ENCODE measurements at places on chromosomes 1 and 21. TPM values are rescaled to one million over a fixed set of nuclear protein-coding genes. Genes with fewer than 3 reads are reported as not detected.

DNA sequence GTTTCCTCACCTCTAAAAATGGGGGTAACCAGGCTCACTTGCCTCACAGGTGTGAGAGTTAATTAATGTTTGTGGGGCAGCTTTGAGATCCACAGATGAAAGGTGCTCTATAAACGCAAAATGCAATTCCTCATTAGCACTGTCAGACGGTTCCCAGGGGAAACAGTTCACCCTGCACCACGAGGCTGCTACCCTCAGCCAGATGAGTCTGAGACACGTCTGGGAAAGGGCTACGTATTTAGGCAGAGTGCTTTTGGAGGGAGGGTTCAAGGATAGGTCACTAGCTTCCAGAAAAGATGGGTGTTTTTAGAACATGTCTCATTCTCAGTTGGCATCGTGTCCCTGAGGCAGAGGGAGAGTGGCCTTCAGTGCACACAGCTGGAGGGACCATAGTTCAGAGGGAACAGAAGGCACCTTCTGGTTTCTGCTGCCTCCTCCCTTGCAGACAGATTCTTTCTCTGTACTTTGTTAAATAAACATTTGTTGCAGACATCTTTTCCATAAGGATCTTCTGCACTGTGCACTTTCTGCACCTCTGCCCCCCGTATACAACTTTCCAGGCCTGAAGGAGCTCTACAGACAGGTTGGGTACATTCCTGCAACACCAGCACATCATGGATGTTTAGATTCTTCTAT is 139.9 kb downstream of the CLIC6 start:
- no peak for DNase-seq

DNA sequence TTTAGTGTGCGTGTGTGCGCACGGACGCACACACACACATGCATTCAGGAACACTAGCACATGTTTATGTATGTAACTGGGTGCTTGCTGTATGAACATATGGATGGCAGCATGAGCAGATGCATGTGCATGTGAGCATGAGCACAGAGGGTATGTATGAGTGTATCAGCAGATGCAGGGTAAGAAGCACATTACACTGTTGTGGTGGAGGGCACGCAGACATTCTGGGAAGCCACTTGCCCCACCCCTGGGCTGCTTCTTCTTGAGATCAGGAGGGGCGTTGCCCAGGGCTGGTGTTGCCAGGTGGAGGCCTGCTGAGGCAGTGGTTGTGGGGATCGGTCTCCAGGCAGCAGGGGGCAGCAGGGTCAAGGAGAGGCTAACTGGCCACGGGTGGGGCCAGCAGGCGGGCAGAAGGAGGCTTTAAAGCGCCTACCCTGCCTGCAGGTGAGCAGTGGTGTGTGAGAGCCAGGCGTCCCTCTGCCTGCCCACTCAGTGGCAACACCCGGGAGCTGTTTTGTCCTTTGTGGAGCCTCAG is 3.9 kb upstream of the P3R3URF start:
- DNase-seq: no peak

DNA sequence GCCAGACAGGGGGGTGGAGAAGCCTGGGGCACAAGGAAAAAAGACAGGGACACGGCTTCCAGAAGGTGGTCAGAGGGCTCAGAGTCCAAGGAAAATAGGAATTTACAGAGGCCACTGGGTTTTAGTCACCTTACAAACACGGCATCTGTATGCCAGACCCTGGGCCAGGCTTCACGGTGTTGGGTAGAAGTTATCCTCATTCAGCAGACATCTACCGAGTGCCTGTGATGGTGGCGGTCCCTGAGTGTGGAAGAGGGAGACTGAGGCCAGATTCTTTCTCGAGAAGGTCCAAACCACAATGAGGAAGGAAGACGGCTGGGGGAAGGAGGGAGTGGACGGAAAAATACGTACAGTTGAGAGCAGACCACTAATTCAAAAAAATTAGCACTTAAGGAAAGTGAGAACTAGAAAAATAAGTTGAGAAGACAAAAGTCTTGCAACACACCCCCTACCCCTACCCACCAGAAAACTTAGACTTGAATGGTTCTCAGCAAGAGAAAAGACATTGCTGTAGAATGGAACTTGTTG is 864 bp upstream of the BTG2 start:
- no peak for DNase-seq

DNA sequence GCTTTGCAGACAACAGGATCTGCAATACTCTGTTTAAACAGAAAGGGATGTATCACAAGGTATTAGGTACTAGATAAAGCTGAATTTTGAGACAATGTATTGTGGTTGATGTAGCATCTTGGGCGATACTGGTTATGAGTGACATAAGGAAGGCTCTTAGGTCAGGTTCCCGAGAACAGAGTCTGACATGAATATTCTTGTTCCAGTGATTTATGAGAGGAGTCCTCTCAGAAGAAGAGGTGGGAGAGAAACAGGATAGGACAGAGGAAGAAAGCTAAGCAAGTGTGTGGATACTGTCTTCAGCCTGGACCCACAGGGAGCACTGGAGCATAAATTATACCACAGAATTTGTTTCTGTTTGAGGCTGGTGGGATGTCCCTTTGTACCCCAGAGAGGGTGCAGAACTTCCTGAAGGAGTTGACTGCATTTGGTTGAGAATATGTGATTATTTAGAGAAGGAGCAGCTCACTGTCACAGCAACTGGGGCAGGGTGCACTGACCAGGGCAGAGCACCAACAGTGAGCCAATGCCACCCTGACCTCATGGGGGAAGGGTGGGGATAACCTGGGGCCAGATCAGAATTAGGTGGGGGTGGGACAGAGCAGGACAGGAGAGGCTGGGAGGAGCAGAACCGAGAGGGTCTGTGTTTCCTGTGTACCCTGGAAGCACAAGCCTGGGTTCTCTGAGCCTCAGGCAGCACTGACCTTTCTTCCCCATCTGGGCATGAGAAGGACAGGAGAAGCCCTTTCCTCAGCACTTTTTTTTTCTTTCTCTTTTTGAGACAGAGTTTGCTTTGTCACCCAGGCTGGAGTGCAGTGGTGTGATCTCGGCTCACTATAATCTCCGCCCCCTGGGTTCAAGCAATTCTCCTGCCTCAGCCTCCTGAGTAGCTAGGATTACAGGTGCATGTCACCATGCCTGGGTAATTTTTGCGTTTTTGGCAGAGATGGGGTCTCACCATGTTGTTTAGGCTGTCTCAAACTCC is 36.3 kb upstream of the SLC6A9 start:
- no peak for DNase-seq

TDRD5 gene
- not detected for total RNA-seq

PCBP3 gene
- 14.1 TPM for total RNA-seq

CR1 gene
- total RNA-seq: 30.1 TPM

SPRR1A gene
- total RNA-seq: not detected

All from sciatic nerve (tissue), 2 donors.